NCI-H446 (cell line): ENCODE measurements at places on chromosomes 3 and 15.

- DNase-seq = peak; percentile 82
Observed at GRCh38 chr3:130839813-130840212, 54.1 kb upstream of the ATP2C1 start.

DNA sequence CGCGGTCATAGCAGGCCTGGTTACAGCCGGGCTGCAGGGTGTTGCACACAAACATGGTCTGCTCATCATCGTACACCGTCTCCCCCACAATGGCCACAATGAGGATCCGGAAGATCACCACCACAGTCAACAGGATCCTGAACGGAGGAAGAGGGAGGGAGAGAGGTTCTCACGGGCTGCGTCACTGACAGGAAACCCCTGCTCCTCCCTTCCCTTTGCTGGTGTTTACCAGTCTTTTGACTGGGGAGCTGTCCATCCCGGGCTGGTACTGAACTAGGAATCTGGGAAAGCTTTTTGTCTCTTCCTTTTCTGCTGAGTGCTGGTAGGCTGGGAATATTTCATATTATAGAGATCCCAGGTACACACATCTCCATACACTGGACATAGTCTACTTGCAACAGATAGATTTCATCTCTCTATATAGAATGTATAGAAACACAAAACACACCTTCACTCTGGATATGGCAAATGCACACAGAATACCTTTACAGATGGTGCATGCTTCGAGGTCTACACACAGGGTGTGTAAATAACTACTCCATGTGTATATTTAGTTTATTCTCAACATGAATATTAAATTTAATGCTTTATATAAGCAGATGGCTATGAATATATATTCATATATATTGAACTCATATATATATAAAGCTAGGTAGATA lies 1.4 kb downstream of the GJD2 start:
- DNase-seq = no peak

DNA sequence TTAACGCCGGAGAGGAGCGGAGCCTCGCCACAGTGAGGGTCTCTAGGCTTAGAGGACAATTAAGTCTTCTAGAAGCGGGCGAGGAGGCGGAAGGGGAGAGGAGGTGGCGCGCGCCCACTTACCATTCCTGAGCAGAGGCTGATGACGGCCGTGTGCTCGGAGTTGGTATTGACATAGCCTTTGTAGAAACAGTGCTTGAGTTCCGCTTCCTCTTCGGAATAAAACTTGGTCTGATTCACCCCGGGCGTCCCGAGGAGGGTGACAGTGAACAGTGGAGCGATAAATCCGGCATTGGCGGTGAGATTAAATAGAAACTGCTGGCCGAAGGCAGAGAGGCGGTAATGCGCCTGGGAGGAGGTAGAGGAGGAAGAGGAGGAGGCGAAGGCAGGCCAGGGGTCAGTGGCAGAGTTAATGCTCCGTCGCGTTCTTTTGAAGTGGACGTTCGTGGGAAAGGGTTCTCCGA lies 1.3 kb downstream of the ADAMTS9 start:
- no peak for DNase-seq

DNA sequence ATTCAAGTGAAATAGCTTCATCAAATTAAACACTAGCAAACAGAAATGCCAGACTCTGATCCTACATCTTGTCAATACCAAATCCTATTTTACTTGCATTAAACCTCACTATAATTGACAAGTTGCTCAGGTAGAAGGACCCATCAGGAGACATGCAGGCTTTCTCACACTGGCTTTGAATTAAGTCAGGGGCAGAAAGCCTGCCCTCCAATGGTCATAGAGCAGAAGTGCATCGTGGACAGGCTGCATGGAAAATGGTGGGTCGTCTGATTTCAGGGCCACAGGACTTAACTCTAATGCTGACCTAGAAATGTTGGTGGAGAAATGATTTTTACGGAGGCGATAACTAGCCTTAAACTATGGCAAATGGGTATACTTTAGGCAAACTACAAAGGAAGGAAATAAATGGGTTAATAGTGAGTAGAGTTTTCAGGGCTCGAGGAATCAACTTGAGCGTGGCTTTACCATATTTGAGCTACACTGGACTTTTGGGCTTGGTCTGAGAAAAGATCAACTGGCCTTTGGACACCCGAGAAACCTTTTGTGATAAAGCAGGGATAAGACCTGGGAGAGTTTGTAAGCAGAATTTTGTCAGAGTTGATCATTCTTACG lies 283.9 kb downstream of the GRM7 start:
- DNase-seq = no peak

DNA sequence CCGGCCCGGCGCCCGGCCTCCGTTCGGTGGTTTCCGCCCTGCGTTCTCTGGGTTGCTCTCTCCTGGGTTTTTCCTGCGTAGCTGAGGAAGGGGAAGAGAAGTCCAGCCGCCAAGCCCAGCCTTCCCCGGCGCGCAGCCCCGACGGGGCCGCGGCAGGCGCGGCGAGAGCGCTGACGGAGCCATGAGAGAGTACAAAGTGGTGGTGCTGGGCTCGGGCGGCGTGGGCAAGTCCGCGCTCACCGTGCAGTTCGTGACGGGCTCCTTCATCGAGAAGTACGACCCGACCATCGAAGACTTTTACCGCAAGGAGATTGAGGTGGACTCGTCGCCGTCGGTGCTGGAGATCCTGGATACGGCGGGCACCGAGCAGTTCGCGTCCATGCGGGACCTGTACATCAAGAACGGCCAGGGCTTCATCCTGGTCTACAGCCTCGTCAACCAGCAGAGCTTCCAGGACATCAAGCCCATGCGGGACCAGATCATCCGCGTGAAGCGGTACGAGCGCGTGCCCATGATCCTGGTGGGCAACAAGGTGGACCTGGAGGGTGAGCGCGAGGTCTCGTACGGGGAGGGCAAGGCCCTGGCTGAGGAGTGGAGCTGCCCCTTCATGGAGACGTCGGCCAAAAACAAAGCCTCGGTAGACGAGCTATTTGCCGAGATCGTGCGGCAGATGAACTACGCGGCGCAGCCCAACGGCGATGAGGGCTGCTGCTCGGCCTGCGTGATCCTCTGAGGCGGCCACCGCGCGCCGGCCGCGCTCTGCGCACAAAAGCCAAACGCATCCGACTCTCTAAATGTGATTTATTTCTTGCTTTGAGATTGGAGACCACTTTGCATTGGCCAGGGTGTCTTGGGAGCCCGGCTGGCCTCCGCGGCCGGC lies 727 bp downstream of the RAP2B start:
- no peak for DNase-seq
